ENCODE measurements at places on chromosomes 2 and 18.
A peak's percentile ranks its signal among the peaks of the same experiment; 100 is the strongest.

DNA sequence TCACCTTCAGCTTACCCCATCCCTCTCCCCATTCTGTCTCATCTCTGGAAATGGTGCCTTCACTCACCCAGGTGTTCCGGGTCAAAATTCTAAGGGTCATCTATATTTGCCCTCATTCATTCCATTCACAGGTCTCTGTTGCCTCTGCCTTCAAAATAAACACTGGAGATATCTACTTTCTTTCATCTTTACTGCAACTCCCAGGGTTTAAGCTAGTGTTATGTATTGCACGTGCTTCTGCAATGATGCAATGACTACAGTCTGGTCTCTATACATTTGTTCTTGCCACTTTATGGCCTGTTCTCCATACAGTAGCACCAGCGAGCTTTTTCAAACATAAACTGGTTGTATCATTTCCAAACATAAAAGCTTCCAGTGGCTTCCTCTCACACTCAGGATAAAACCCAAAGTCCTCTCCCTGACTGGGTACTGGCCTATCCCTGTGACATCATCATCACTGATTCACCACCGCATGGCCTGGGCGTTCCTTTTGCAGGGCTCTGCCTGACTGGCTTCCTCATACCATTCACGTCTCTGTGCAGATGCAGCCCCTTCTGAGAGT lies 14.3 kb downstream of the DSG2 start:
- no peak for DNase-seq

DNA sequence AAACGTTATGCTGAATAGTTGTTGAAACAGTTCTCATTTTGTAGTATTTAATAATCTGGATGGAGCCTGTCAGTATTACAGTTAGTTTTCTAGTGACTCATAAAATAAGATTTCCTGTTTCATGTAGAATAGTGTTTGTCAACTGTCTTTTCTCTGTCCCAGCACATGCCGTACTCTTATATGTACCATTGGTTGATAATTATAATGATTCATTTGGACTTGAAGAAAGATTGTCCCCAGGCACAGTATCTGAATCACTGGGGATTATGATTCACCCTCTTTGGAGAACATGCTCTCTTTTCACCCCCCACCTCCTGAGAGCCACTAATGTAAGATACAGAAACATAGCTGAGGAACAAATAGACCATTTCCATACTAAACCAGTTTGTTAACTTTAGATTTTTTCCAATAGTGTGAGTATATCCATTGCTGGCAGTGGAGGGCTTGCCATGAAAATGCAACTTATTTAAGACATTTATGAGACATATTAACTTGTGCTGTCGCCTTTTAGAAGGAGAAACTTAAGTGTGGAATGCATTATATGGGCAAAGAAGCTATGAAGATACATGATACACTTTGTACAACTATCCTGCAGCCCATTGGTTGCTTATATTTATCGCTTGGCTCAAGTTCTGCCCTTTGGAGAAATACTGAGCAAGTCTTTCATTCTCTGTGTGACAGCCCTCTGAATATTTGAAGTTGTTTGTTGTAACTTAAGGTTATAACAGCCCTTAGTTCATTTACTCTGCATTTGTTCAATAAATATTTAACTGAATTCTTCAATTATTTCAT lies 12.4 kb downstream of the COPS8 start:
- DNase-seq = no peak

- no peak for DNase-seq
These were observed 101.7 kb upstream of the NOSTRIN start for GRCh38 chr2:168700615-168701245.

DNA sequence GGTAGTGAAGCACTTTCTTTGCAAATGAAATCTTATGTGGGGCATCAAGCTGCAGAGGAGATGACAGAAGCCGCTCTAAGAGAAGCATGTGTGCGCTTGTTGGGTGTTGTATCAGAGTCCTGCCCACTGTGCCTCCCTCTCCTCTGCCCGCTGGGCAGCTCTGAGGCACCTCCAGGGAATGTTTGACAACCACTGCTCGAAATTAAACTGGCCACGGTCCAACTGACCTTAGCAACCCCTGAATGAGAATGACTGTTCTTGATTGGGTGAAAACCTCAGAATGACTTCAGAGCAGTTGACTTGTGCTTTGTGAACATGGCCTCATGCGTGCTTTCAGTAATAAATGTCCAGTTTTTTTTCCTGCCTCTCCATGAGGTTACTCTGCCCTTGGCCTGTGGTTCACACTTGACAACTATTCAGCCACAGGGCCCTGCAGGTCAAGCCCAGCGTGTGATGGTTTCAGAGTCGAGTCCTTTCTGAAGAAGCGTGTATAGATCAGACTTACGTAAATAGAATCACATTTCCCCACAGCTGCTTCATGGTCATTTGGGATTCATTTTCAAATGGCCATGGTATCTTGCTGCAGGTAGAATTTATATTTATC lies 94.9 kb downstream of the SLC4A3 start:
- peak; percentile 13 for DNase-seq

- no peak for DNase-seq
These were observed 57.3 kb downstream of the GTF3C3 start for GRCh38 chr2:196742216-196742615.

DNA sequence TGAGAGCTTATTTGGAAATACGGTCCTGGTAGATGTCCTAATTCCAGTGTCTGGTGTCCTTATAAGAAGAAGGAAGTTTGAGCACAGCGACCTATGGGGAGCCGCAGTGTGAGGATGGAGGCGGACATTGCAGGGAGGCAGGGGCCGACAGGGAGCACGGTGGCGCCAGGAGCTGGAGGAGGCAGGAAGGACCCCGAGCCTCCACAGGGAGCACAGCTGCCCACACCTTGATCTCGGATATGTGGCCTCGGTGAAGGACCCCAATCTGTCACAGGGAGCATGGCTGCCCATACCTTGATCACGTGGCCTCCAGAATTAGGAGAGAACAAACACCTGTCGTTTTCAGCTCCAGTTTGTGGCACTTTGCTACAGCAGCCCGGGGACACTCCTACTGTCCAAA lies 461.6 kb upstream of the SALL3 start:
- DNase-seq = no peak

DNA sequence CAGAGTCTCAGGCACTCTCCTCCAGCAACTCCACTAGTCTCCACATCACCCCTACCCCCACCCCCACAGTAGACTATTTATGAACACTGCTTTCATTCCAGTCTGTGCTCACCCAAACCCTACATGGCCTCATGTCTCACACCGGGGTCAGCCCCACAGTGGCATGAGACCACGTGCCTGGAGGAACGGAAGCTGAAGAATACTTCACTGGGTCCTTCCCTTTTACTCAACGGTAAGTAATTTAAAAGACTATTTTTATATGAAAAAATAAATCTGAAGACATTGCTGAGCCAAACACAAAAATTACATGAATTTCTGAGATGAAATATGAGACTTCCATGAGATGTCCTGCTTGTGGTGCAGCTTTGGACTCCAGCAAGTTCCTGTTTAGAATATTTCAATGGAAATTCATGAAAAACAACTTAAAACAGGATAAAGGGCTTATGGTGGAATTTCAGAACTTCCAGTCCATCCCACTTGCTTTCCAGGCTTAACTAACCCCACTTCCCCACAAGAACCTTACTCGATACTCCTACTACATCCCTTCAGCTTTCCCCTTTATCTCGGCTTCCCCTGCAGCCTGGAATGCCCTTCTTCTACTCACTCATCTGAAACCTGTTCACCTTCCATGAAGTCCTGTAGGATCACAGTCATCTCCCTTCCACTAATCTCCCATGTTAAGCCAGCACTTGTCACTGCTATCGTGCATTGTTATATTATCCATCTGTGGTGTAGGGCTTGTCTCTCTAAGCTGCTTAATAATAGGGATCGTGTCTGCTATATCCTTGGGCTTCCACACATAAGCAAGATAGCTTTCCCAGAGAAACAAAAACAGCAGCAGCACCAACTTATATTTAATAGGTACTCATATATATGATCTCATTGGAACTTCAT lies 47.9 kb downstream of the SLC14A1 start:
- no peak for DNase-seq

GRCh38 chr2:227016894-227017293 lies 147.1 kb downstream of the COL4A4 start:
- no peak for DNase-seq

- no peak for DNase-seq
These were observed 203.3 kb upstream of the FBXO11 start for GRCh38 chr2:48109491-48110204.

GRCh38 chr18:28816155-28816554 lies 639.2 kb upstream of the CDH2 start:
- no peak for DNase-seq

- no peak for DNase-seq
These were observed 54.0 kb upstream of the COL5A2 start for GRCh38 chr2:189233527-189233926.

DNA sequence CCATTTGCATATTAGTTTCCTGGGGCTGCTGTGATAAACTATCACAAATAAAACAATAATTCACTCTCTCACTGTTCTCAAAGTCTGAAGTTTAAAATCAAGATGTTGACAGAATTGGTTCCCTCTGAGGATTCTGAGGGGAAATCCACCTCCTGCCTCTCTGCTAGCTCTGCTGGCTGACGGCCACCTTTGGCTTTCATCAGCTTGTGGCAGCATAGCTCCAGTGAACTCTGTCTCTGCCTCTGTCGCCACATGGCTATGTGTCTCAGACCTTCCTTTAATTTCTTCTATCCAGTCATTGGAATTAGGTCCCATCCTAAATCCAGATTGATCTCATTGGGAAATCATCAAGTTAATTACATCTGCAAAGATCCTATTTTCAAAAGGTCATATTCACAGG lies 38.9 kb upstream of the TRIM43 start:
- peak; percentile 12 for DNase-seq

GRCh38 chr2:74578408-74578807 lies 23.9 kb downstream of the DOK1 start:
- DNase-seq = no peak

- peak; percentile 24 for DNase-seq
These were observed 575.3 kb downstream of the CMPK2 start for GRCh38 chr2:6290217-6291015.

DNA sequence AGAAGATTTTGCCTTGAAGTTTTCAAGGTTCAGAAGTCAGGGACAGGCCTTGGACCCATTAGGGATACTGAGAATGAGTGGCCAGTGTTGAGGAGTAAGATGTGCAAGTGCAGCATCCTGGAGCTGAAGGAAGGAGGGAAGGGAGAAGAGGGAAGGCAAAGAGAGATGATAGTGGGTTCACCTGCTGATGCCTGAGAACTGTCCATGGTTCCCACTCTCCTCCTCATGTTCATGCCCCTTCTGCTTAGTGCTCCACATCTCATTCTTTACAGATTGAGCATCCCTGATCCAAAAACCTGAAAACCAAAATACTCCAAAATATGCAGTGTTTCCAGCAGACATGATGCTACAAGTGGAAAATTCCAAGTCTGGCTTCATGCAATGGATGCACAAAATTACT lies 137.8 kb downstream of the CCDC102B start:
- DNase-seq = no peak

- DNase-seq = no peak
These were observed 224.5 kb downstream of the UXS1 start for GRCh38 chr2:105969552-105969951.

GRCh38 chr2:231415029-231415428 lies 19.5 kb downstream of the B3GNT7 start:
- DNase-seq = no peak

DNA sequence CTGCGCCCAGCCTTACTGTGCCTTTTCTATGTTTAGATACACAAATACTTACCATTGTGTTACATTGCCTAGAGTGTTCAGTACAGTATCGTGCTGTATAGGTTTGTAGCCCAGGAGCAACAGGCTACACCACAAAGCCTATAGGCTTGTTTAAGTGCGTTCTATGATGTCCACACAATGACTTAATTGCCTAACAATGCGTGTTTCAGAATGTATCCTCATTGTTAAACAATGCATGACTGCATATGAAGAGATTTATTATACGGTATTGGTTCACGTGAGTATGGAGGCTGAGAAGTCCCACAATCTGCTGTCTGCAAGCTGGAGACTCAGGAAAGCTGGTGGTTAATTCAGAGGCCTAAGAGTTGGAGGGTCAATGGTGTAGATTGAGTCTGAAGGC lies 46.1 kb upstream of the MGAT4A start:
- no peak for DNase-seq

- no peak for DNase-seq
These were observed 571.3 kb upstream of the CNTNAP5 start for GRCh38 chr2:123453772-123454171.

DNA sequence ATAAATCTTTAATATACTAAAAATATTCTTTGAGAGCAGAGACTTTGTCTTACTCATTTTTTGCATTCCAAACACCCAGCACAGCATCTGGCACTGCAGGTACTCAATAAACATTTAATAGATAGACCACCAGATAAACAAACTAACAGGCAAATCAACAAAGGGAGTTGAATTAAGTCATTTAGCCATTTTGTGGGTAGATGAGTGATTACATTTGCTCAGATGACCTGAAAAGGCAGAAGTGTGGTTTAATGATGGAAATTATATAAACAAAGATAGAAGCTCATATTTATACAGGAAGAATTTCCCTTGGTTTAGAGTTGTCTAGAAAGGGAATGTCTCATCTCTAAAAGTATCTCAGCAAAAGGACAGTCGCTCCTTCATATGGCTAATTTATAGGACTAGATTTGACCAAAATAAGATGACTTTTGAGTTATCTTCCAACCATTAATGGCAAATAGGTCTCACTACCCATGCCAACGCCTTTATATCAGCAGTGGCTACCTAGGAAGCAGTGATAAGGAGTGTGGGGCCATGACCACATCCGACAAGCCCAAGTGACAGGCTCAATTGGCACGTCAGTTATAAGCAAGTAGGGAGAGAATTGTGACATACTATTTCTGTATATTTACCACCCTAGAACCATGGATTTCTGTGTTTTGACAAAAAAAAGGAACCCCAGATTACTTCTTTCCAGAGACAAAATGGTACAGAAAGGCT lies 173.5 kb downstream of the ATAD2B start:
- DNase-seq = no peak

GRCh38 chr18:50131591-50131990 lies 63.4 kb downstream of the MYO5B start:
- no peak for DNase-seq

GRCh38 chr2:42167458-42167857 lies 1.7 kb upstream of the EML4 start:
- DNase-seq = no peak

DNA sequence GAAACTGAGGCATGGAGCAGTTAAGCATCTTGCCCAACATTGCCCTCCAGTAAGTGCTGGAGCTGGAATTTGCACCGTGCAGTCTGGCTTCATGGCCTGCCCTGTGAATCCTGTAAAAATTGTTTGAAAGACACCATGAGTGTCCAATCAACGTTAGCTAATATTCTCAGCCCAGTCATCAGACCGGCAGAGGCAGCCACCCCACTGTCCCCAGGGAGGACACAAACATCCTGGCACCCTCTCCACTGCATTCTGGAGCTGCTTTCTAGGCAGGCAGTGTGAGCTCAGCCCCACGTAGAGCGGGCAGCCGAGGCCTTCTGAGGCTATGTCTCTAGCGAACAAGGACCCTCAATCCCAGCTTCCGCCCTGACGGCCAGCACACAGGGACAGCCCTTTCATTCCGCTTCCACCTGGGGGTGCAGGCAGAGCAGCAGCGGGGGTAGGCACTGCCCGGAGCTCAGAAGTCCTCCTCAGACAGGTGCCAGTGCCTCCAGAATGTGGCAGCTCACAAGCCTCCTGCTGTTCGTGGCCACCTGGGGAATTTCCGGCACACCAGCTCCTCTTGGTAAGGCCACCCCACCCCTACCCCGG lies 1.3 kb downstream of the PROC start:
- no peak for DNase-seq
